ENCODE measurements at places on chromosomes 16 and 17.

GRCh38 chr17:13619462-13619861 is 17.7 kb upstream of the HS3ST3A1 start:
- DNase-seq = no peak

- no peak for DNase-seq
These were observed 18.1 kb downstream of the PPL start for GRCh38 chr16:4918781-4919251.

DNA sequence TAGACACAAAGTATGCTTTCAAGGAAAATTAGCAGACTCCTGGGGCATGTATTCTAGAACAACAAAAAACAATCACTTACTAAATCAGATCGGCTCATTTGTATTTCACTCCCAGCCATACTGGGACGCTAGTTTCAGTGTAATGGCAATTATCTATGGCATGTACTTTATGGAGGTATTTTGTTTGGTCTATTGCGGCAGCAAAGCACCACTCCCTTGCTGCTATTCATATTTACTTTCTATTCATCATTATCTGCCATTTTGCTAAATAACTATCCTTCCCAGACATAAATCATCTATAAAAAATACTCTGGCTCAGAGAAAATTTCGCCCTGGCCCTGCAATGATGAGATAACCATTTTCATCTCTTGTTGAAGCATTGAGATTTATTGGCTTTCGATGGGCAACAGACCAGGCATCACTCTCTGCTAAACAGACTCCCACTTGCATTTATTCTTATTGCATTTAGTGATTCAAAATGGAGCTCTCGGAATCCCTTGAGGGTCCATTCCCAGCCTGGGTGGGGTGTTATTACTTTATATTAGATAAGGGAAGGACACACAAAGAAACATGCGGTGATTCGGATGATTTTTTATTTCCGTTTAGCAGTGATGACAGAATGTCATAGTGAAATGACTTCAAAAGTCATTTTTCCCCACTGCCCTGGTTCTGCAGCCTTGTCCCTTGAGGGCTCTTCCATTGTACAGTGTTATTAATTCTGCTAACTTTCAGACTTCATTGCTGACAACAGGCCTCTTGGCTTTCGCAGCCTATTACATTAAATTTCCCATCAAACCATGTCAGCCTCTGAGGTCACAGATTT is 225.8 kb downstream of the IRX3 start:
- no peak for DNase-seq

GRCh38 chr17:27038676-27039075 is 255.2 kb upstream of the WSB1 start:
- DNase-seq = no peak

GRCh38 chr16:27700304-27700995 is 150.5 kb downstream of the KATNIP start:
- DNase-seq = no peak

GRCh38 chr16:69239851-69240250 is 52.9 kb downstream of the SNTB2 start:
- DNase-seq = no peak

DNA sequence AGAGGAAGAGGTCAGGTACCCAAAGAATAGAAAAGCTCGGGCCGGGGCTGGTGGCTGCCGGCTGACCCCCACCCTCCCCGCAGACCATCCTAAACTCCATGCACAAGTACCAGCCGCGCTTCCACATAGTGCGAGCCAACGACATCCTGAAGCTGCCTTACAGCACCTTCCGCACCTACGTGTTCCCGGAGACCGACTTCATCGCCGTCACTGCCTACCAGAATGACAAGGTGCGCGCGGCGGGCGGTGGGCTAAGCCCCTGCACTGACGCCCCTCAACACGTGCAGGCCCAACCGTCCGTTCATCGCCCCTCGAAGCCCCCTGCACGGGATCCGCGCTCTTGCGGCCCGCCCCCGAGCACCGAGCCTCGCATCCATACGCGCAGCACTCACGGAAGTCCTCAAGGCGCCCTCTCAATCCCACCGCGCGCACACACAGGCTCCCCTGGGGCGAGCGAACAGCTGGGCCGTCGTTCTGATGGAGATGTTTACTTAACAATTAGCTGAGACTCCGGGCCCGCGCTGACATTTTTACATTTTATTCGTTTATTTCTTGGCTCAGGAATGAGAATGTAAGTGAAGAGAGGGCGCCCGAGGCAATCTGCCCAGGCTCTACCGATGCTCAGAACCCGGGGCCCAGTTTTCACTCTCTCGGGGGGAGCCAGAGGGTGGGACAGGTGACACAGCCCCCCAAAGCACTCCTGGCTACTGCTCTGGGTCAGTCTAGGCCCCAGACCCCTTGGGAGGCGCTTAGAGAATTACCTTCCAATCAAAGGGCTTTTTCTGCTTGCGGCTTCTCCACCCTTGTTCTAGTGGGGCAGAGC is 3.5 kb downstream of the TBX2 start:
- DNase-seq = no peak

Data from hematopoietic multipotent progenitor cell treated with erythropoietin and hydrocortisone succinate and interleukin-3 and kit ligand, for 15 days (in vitro differentiated cells).